ENCODE measurements at places on chromosomes 3 and 15.
A peak's percentile ranks its signal among the peaks of the same experiment; 100 is the strongest.

GRCh38 chr3:8578282-8578681, 66.3 kb downstream of the SSUH2 start:
- no peak for DNase-seq

DNA sequence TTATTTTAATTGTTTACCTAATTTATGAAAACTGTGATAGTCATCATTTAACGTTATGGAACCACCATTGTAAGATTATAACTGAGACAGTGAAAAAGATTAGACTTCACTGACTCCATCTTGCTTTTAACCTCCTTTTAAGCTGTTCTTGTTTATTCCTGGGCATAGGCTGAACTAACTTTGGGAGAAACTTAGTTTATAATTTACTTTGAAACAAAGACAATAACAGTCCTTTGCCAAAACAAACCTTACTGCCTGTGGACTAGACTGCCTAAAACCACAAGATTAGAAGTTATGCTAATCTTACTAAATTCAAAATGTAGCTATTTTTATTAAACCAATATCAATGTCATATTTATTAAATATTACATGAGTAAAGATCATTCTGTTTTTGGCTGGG, 44.3 kb upstream of the TMEM45A start:
- no peak for DNase-seq

GRCh38 chr15:37550360-37551024, 383.9 kb upstream of the TMCO5A start:
- no peak for DNase-seq

DNA sequence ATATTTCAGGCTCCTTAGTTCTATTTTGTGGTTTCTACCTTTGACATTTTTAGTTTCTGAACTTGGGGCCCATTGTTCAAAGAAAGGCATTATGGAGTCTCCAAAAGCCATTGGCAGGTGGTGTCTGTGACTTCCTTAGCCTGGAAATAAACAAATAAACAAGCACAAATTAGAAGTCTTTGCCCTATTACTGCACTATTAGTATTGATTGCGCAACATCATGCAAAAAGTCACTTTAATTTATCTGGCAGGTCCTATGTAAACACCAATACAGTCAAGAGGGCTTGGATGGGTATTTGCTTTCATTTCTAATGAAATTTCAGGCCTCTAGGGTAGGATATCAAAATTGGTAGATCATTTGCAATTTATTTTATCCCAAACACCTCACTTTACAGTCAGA, 85.6 kb downstream of the LPP start:
- no peak for DNase-seq

GRCh38 chr15:40277471-40277870, 5.4 kb downstream of the ANKRD63 start:
- DNase-seq = no peak

DNA sequence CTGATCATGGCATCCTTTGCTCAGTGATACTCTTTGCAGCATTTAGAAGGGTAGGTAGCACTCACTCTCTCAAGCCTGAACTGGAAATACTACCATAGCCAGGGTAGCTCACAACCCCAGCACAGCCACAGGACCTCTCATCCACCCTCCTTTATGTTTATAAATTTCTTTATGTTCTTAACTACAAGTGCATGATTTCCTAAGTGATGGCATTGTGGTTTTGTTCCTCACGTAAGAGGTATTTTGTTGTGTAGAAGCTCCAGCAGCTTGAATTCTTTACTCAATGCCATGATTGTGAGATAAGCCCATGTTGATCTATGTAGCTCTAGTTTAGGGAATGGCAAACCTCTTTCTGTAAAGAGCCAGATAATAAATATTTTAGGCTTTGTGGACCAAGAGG, 7.9 kb upstream of the RTP3 start:
- DNase-seq = no peak

GRCh38 chr15:101394654-101395053, 94.9 kb downstream of the PCSK6 start:
- DNase-seq = no peak

DNA sequence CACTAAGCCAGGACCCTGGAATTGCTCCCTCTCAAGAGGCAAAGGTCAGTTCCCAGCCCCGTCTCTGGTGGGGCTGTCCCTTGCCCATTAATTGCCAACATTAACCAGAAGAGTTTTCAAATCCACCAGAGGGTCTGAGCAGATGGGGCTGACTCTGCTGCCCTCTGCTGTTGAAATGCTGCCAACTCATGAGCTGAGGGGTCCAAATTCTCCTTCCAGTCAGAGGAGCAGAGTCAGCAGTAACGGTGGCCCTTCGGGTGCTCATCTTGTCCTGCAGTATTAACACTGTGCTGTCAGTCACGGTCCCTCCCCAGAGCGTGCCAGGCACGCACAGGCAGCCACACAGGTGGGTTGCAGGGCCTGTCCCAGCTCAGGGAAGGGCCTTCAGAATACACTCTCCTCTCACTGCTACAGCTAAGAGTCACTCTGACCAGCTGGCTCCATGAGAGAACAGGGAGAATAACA, 10.7 kb upstream of the SPTBN5 start:
- DNase-seq = peak; percentile 40

DNA sequence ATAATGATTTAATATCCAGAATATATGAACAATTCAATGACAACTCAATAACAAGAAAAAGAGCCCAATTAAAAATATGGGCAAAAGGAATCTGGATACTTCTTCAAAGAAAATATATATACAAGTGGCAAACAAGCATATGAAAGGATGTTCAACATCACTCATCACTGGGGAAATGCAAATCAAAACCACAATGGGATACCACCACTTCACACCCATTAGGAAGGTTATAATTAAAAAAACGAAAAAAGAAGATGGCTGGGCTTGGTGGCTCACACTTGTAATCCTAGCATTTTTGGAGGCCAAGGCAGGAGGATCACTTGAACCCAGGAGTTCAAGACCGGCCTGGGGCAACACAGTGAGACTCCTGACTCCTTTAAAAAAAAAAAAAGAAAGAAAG, 4.1 kb downstream of the CCDC12 start:
- DNase-seq = no peak

- no peak for DNase-seq
These were observed 37.9 kb downstream of the SETD5 start for GRCh38 chr3:9435316-9435715.

DNA sequence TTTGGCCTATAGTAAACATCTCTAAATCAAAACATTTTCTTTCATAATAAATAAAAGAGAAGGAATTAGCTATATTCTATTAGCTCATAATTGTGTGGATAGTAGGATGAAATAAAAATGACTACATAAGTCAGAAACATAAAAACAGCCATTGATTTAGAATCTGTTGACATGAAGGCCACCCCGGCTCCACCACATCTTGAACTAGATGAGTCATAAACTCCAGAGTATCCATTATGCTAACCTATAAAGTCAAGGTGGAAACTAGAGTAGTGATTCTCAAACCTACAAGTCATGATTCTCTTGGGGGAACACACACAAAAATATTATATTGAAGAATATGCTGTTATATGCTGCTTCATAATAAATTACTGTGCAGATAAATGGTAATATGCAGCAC, 831.0 kb downstream of the TUSC7 start:
- DNase-seq = no peak

DNA sequence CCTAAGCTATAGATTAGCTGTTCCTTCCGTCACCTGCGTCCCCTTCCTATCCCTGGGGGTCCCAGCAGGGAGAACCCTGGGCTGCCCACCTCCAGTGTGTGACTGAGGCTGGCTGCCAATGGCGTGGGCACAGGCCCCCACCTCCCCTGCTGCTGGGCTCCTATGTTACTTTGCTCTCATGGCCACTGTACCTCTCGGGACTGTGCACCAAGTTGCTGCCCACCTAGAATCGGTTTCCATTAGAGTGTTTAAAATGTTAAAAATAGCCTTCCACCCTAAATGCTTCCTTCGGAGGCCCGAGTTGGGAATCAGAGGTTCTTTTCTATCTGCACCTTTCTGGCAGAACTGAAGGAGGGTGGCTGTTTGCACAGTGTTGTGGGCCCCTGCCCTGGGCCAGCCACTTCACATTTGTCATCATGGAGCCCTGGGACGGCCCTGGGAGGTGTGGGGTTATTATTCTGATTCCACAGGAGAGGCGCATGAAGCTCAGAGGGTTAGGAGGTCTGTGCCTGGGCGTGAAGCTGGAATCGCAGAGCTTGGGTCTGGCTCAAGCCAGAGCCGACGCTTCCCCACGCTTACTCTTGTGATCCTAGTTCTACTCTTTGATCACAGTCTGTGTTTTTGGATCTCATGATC, 29.1 kb downstream of the IRAK2 start:
- DNase-seq = no peak

GRCh38 chr3:37700466-37701248, 161.0 kb upstream of the CTDSPL start:
- no peak for DNase-seq

DNA sequence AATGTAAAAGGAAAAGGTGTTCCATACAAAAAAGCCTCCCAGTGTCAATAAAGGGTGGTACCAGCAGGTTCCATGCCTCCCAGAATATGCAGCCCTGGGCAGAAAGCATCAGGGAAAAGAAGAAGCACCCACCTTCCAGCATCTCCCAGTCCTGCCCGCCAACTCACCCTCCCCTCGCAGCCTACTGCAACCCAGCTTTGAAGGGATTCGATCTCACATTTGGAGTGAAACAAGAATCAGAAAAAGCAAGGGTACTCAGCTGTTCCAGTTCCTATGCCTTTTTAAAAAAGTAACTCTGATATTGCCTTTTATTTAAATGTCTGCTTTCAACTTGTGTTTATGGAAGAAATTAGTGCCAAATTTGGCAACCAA, 166.9 kb downstream of the ADAMTS17 start:
- no peak for DNase-seq

GRCh38 chr15:57504599-57504940, 87.1 kb upstream of the MYZAP start:
- no peak for DNase-seq

DNA sequence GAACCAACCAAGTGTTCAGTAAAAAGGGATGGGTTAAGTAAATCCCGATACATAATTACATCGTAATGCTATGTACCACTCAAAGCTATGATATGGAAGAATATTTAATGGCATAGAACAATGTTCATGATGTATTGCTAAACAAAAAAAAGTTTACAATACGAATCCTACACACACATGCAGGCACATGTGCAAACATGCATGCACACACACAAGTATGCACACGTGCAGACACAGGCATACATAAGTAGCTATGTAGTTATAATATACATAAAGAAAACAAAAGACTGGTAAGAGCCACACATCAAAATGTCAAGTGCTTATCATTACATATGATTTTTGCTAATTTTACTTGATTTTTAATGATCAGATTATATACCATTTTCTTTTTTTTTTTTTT, 74.2 kb downstream of the ARRDC4 start:
- DNase-seq = no peak

- no peak for DNase-seq
These were observed 27.2 kb downstream of the BCL2A1 start for GRCh38 chr15:79943820-79944219.

DNA sequence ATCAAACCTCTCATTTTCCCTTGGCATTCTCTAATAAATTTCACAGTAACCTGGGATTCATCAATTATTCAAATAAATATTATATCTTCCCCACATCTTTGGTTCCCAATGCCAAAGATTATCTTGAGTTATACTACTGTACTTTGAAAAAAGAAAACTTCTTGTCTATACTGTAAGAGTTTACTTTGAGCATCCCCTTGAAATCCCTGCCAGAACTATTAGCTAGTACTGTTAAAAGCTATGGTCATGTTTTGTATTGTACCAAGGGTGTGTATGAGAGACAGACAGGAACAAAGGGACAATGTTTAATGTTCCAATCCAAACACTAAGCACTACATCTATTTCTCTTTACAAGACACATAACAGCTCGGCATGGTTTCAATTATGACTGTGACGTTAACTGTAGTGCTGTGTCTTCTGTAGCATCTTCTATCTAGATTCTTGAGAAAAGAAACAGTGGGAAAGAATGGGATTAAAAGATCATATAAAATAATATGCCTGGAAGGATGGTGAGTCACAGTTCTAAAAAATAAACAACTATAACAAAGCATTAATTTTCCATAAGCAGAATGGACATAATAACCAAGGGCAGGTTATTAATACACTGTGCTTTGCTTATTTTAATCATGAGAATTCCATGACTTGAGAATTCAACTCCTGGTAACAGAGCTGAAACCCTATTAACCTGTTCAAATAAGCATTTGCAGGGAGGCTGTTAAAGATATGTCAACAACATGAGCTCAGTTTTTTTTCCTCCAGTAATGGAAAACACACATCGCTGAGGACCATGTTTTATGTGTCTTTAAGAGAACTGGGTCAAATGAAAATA, 71.1 kb downstream of the ALDH1A2 start:
- peak; percentile 32 for DNase-seq

GRCh38 chr15:29455530-29455929, 185.9 kb upstream of the NSMCE3 start:
- DNase-seq = no peak

- DNase-seq = no peak
These were observed 172.5 kb upstream of the LRIG1 start for GRCh38 chr3:66673293-66673692.

DNA sequence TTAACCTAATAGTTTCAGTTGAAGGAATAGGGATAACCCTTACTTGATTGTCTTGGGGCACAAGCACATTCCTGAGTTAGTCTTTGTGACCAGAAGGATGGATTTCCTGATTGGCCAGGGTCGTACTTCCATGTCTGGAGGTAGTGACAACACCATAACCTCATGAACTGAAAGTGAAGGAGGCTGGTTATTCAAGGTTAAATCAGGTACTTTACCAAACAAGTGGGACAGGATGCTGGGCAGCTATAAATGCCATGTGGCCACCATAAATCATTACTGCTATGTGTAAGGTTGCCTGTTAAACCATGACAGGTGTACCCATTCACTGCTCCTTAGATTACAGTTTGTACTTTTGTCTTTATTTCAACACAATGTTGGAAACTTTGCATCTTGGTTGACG, 128.3 kb upstream of the SAMMSON start:
- DNase-seq = no peak

GRCh38 chr3:37271611-37272010, 97.2 kb upstream of the LRRFIP2 start:
- no peak for DNase-seq

GRCh38 chr15:49075881-49076280, 29.6 kb upstream of the SECISBP2L start:
- no peak for DNase-seq

GRCh38 chr3:158846803-158847451, 45.1 kb downstream of the MFSD1 start:
- no peak for DNase-seq

- no peak for DNase-seq
These were observed 26.1 kb downstream of the RPL39L start for GRCh38 chr3:187112934-187113793.

DNA sequence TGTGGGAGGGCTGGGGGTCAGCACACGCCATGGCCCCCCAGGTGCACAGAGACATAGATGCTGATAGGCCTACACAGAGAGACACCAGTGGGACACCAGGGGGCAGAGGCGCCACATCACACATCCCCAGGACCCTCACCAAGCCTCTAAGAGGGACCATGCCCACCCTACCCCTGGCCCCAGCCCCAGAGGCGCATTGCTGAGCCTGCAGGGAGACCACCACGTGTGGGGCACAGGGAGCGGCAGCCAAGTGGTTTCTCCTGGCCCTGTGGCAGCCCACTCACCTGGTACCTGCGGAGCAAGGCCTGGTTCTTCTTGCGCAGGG, 1.2 kb downstream of the CCDC9B start:
- DNase-seq = no peak

GRCh38 chr15:77426871-77427270, 6.2 kb downstream of the HMG20A start:
- DNase-seq = no peak
